ENCODE measurements at places on chromosomes 16 and 17.

GRCh38 chr16:1075546-1075945 is 3.0 kb downstream of the SSTR5 start:
- DNase-seq, result peak; percentile 67

GRCh38 chr16:25258861-25259179 is 1.2 kb upstream of the ZKSCAN2 start:
- DNase-seq, result no peak

- peak; percentile 84 for DNase-seq
Observed at GRCh38 chr16:12002447-12003006, 26.0 kb downstream of the SNX29 start.

- no peak for DNase-seq
Observed at GRCh38 chr16:2856686-2857450, 1.1 kb downstream of the PRSS22 start.

- DNase-seq, result no peak
Observed at GRCh38 chr17:14826358-14826757, 438.8 kb downstream of the PMP22 start.

GRCh38 chr16:12721841-12722421 is 81.8 kb downstream of the CPPED1 start:
- DNase-seq, result no peak

GRCh38 chr16:81987706-81988105 is 23.6 kb downstream of the SDR42E1 start:
- no peak for DNase-seq

DNA sequence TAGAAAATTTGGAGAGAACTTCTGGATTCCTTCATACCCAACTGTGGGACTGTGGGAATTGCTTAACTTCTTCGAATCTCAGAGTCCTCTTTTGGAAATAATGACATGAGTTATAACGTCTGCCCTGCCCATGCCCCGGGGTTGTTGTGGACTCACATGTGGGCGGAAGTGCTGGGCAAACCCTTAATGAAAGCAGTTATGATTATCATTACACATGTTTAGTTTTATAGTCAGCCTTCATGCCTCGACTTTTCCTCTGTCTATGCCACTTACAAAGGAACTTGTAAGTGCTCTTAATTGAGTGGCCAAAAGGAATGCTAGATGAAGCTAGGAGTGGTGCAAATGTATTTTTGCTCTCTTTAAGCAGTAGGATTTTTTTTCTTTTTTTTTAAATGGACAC is 3.9 kb downstream of the KRT27 start:
- no peak for DNase-seq

DNA sequence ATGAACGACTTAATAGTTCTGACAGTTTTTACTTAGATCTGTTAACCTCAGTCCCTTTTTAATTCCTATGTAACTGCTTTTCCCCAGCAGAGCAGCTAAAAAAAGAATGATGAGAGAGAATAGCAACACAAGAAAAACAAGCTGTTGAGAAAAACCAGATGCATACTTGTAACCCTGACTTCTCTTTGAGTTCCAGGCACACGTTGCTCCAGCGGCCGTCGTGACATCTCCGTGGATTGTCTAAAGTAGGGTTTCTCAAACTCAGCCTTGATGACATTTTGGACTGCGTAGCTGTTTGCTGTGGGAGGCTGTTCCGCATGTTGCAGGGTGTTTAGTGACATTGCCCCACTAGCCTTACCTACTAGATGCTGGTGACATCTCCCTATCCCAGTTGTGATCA is 324.0 kb downstream of the SNX29 start:
- no peak for DNase-seq

DNA sequence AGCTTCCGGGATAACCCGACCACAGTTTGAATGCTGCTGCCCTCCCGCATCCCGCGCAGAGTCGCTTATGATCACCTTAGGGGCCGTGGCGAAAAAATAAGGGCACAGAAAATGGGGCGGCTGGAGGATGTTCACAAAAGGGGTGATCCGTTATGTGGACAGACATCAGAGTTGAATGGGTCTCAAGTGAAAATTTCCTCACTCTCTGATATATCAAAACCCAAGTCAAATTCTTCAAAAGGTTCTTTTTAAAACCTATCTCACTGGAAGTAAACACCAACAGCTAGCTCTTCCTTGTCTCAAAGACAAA is 400 bp upstream of the CEP112 start:
- DNase-seq, result no peak

DNA sequence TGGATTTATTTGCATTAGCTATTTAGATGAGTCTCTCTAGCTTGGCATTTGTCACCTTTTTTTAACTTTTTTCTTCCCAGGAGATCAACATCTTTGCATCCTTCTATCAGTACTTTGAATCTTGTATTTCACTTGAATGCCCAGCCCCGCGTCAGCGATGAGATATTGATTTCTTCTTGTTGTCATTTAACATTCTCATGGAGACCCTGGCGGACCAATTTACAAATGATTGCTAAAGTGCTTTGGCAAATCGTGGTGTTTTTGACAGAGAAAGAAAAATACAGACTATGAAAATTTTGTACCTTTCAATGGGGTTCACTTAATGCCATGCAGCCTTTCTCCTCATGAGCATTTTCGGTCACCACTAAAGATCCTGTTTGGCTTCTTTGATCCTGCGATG is 269.7 kb downstream of the ABCC12 start:
- DNase-seq, result no peak

All from NCI-H2171 (cell line).